Activated T-cell treated with anti-CD3 and anti-CD28 coated beads for 4 hours (primary cell): ENCODE measurements at places on chromosomes 3 and 15.

DNA sequence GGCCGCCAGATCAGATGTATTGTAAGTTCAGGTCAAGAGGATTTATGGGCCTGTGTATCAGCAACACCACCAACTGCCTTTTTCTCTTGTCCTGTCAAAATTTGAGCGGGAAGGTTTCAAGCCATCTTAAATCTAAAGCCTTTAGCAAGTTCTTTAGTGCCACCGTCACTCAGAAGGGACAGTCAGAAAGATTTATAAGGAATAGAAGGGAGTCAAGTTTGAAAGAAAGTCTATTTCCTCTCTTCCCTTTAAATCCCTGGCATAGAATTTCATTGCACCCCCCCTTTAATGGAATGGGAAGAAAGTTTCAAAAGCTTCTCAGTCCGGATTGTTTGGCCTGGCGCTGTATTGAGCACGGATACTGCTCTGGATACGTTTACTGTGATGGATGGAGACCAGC is 359.4 kb downstream of the FEZF2 start:
- DNase-seq = no peak

DNA sequence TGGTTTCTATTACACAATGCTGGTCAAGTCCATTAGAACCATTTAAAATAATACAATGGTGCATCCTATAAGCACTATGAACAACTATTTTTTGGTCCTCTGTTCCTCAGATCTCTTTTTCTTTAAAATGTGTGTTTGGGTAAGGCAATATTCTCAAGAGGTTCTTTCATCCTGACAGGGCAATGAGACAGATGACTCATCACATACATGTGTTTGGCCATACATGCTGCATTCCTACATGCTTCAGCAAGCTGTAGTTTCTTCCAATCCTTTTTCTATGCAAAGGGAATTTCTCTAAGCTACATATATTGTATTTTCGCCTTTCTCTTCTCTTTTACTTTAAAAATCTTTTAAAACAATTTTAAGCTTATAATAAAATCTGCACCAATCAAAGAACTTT is 52.7 kb downstream of the OTOL1 start:
- no peak for DNase-seq

GRCh38 chr3:63557912-63558311 is 94.6 kb upstream of the SNTN start:
- no peak for DNase-seq

- no peak for DNase-seq
Observed at GRCh38 chr3:24263069-24263668, 231.5 kb downstream of the THRB start.

- DNase-seq = no peak
Observed at GRCh38 chr3:194637541-194638400, 4.6 kb upstream of the TMEM44 start.

- no peak for DNase-seq
Observed at GRCh38 chr3:8942115-8942514, 21.2 kb downstream of the RAD18 start.

GRCh38 chr3:175410251-175410650 is 551.1 kb downstream of the NAALADL2 start:
- DNase-seq = no peak

DNA sequence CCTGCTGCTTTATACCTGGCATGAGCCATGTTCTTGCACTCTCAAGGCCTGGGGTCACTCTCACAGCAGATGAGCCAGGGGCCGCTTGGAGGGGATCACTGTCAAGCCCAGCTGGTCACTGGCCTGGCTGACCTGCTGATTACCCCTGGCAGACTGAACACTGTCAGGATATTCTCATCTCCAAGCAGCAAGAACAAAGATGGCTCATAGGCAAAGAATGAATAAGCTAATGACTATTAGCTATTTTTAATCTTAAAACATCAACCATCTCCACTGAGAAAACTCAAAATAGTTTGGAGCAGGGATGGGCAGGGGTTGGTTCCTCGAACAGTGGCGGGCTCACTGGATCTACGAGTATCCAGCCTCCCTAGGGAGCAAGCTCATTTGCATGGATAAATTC is 64.4 kb upstream of the ACAN start:
- DNase-seq = no peak

- DNase-seq = no peak
Observed at GRCh38 chr15:49902685-49903501, 216.1 kb downstream of the ATP8B4 start.

DNA sequence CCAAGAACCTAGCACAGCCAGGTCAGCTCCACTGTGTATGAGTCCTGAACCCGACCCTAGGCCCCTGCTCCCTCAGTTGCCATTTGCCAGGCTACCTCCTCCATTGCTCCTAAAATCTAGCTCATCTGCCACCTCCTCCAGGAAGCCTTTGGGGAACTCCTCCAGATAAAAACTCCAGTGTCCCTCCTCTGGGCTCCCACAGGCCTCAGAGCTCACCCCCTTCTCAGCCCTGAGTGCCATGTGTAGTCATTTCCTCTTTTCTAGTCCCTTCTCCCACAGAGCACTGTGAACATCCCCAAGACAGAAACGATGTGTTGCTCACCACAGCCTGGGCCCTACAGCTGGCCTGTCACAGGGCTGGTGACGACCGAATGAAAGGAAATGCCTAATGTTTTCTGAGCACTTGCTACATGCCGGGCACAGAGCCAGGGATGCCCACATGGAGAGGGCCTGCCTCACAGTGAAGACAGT is 61.0 kb downstream of the IQSEC1 start:
- no peak for DNase-seq

DNA sequence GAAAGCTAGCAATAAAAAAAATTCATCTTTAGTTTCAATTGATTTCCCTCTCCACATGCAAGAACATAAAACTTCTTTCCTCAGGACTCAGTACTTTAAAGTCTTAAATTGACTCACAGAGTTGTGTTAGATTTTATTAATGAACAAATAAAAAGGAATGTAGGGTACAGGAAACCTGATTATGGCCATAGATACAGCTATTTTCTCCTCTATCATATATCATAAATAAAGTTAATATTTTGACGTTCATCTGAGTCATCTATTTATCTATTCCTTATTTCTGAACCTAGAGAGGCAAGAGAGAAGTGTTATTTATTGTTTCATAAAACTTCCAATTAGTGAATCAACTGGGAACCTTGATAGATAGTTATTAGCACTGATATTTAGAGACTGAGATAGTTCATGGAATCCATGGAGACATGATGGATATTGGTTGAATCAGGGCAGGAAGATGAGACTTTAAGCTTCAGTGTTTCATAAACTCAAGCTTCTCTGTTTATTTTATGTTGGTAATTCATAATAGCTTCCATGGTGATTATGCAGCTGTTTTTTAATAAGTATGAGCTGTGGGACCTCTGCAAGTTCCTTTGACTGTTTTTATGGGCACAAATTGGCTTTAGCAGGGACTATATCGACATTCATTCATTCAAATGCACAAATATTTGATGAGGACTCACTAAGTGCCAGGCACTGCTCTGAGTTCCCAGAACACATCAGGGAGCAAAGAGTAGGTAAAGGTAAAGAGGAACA is 143.5 kb upstream of the TGFBR2 start:
- DNase-seq = no peak

DNA sequence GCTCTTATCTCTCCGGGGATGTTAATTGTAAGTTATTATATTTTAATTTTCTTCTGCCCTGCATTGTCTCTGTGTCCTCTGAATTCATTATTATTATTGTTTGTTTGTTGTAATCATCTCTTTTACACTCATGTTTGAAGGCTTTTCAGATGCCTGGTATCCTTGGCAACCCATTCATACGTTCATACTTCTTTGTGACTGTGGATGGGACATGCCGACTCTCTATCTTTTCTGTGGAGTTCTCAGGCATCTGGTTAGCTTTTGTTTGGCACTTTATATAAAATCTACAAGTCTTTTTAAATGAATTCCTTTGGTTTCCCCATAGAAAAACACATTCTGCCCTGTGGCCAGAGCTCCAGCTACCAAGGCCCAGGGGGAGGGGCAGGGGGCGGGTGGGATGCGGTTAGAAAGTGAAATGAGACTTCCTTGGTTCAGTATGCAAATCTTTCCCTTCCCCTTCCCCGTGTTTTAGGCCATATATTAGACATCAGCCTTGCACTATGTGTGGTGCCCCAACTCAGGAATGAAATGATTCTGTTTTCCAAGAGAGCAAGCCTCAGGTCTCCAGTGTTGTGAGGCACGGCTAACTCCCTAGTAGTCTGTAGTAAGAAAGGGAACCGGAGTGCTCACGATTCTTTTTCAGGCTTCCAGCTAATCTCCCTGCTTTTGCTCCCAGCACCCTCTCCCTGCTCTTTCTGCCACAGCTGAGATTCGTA is 79.2 kb downstream of the SST start:
- no peak for DNase-seq
